ENCODE measurements at places on chromosomes 2 and 18. TPM values are rescaled to one million over a fixed set of nuclear protein-coding genes. Genes with fewer than 3 reads are reported as not detected.

GRCh38 chr2:69032336-69032735 lies 19.4 kb downstream of the ANTXR1 start:
- H3K4me3 ChIP-seq = no peak overlapping the region
- DNase-seq = peak; percentile 83
- H3K27ac ChIP-seq = no peak overlapping the region
- H3K4me1 ChIP-seq = no peaks in the 10 kb centered on the region
- no peaks in the 10 kb centered on the region for H3K27me3 ChIP-seq
- H3K36me3 ChIP-seq = no peaks in the 10 kb centered on the region

- H3K4me3 ChIP-seq = no peak overlapping the region
- no peak overlapping the region for H3K27ac ChIP-seq
- no peak for DNase-seq
- no peaks in the 10 kb centered on the region for H3K27me3 ChIP-seq
Measured at GRCh38 chr2:155944218-155944617, 388.3 kb downstream of the NR4A2 start.

The ARHGAP15 gene
- 7.1 TPM for total RNA-seq

DNA sequence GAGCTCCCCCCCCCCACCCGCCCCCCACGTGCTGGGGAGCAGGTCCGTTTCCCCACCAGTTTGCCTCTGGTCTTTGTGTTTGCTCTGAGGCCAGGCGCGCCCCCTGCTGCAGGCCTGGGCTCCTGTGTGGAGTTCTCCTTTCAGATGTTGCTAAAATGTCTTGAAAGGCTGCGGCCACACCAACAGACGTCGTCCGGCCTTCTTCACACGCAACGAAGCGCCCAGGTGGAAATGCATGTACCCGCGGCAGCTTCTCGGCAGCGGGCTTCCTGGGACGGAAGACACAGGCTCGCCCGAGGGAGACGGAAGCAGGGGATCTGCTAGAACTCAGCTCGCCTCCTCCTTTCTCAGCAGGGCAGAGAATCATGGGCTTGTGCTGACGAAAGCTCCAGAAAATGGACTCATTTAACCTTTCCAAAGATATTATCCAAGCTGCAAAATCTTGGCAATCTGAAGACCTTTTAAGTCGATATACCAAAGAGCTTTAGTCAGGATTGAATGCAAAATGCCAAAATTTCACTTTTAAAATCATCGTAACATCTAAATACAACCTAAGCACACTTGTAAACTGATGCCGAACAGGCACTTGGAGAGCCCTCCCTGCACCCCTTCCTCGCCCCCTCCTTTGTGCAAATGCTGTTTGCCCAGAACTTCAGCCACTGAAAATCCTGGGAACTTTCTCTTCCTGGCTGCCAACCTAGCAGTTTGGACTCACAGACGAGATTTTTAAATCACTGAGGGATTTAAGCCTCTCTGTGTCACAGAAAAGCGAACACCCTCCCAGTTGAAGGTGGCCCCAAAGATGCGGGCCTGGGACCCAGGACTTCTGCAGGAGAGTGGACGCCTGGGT lies 125.5 kb upstream of the ZNF516 start:
- peak overlapping the region; percentile 60 for H3K4me3 ChIP-seq
- peak; percentile 94 for DNase-seq
- H3K27me3 ChIP-seq = no peaks in the 10 kb centered on the region
- no peaks in the 10 kb centered on the region for H3K36me3 ChIP-seq
- peaks cover 34% of the 10 kb centered on the region for H3K4me1 ChIP-seq

DNA sequence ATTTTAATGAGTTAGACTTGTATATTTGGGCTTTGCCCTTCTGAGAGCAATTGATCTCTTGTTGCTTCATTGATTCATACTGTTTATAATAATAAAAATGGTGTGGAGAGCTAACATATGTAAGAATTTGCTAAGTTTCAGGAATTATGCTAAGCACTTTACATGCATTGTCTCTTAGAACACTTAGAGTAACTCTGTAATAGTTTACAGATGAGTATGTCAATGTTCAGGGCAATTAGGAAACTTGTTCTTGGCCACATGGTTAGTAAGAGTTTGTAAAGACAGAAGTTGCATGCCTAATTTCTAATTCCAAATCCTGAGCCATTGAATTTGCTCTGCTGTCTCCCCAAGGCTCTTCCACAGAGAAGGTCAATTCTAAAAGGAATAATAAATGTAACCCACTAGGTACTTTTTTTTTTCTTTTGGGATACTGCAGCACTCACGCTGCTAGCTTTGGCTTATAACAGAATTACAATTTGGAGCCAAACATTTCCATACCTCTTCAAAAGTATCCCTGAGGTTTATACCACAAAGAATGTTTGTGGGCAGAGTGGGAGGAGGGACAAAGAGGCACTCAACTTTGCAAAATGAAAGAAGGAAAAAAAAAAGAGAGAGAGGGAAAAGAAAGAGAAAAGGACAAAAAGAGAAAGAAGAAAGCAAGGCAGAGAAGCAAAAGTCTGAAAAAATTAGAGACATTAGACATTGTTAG lies 232.4 kb downstream of the CALCRL start:
- H3K27me3 ChIP-seq = no peaks in the 10 kb centered on the region
- DNase-seq = no peak
- no peak overlapping the region for H3K4me3 ChIP-seq
- no peak overlapping the region for H3K27ac ChIP-seq

DNA sequence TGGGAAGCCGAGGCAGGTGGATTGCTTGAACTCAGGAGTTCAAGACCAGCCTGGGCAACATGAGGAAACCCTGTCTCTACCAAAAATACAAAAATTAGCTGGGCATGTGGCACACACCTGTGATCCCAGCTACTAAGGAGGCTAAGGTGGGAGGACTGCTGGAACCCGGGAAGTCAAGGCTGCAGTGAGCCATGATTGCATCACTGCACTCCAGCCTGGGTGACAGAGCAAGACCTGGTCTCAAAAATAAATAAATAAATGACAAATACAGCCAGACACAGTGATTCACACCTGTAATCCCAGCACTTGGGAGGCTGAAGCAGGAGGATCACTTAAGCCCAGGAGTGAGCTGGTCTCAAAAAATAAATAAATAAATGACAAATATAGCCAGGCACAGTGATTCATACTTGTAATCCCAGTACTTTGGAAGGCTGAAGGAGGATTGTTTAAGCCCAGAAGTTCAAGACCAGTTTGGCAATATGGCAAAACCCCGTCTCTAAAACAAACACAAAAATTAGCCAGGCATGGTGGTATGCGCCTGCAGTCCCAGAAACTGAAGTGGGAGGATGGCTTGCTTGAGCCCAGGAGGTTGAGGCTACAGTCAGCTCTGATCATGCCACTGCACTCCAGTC lies 6.2 kb downstream of the KANSL3 start:
- peaks cover 16% of the 10 kb centered on the region for H3K36me3 ChIP-seq
- no peak for DNase-seq
- H3K27me3 ChIP-seq = no peaks in the 10 kb centered on the region
- H3K27ac ChIP-seq = peak overlapping the region; percentile 39

- no peaks in the 10 kb centered on the region for H3K4me1 ChIP-seq
- DNase-seq = no peak
- no peaks in the 10 kb centered on the region for H3K36me3 ChIP-seq
- H3K27ac ChIP-seq = no peak overlapping the region
Measured at GRCh38 chr2:188473306-188473705, 181.6 kb downstream of the GULP1 start.

The CFC1 gene
- total RNA-seq = not detected

DNA sequence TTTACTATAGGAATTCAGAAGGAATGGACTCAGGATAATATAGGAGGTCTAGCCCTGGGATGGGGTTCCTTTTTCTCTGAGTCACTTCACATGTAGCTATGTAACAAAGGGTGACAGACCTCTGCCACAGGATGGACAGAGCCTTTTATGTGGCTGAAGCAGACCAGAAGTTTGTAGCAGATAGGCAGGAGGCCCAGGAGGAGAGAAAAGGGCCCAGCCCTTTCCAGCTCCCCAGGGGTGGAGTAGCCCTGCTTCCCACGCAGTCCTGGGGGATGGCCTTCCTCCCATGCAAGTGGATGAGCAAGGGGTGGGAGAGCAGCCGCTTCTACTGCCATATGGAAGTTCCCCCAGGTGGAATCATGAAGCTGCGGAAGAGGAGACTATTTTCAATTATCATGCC lies 40.3 kb downstream of the ARMC9 start:
- no peaks in the 10 kb centered on the region for H3K4me1 ChIP-seq
- DNase-seq = no peak
- H3K4me3 ChIP-seq = no peak overlapping the region
- H3K36me3 ChIP-seq = no peaks in the 10 kb centered on the region
- no peaks in the 10 kb centered on the region for H3K27me3 ChIP-seq

DNA sequence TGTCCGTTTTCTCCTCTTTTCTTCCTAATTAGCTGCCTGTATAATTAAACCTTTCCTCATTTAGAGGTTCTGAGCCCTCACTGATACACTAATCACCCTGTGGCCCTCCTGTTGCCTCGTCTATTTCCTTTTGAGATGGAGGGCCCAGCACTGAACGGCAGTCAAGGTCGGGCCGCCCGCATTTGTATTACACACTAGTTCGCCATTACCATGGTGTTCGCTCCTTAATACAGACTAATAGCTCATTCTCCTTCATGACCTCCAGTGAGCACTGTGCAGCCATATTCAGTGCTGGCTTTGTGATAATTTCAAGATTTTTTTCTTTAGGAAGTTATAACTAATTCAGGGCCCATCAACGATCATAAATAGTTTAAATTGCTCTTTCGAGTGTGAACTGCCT lies 64.1 kb downstream of the SLC4A3 start:
- H3K27ac ChIP-seq = no peak overlapping the region
- no peak for DNase-seq

The LDLRAD4 gene
- 20.4 TPM for total RNA-seq

DNA sequence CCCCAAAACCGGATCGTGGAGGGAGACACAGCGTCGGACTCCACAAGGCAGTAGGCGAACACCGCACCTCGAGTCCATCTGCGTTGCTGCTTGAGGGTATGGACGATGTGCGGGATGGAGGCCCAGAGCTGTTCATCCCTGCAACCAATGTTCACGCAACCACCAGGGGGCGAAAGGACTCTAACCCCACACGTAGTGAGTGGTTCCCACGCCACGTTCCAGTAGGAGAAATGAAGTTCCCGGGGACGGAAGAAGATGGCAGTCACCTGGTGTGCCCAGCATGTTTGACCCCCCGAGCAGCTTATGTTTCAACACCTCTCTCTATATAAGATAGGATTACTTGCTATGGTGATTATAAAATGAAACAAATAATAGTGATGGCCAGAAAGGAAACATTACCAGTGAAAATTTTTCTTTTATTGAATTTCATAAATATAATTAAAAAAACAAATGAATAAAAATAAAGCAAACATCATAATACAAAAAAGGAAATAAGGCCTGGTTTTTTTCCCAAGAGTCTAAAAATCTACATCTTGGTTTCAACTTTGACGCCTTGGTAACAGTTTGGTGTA lies 184.3 kb downstream of the SH3BP4 start:
- H3K4me1 ChIP-seq = no peaks in the 10 kb centered on the region
- H3K27me3 ChIP-seq = peaks cover 9% of the 10 kb centered on the region
- H3K27ac ChIP-seq = no peak overlapping the region
- DNase-seq = no peak

The ERCC3 gene
- 37.1 TPM for total RNA-seq

DNA sequence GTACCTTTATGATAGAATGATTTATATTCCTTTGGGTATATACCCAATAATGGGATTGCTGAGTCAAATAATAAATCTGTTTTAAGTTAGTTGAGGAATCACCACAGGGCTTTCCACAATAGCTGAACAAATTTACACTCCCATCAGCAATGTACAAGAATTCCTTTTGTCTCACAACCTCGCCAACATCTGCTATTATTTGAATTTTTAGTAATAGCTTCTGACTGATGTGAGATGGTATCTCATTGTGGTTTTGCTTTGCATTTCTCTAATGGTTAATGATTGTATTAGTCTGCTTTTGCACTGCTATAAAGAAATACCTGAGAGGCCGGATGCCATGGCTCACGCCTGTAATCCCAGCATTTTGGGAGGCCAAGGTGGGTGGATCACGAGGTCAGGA lies 1387.6 kb upstream of the ACVR2A start:
- DNase-seq = no peak
- no peaks in the 10 kb centered on the region for H3K4me1 ChIP-seq
- no peak overlapping the region for H3K4me3 ChIP-seq
- no peak overlapping the region for H3K27ac ChIP-seq
